CD14-positive monocyte (primary cell): ENCODE measurements at places on chromosomes 11 and 22.

- no peak for DNase-seq
These were observed 318.7 kb downstream of the CADM1 start for GRCh38 chr11:115185507-115185906.

- DNase-seq = peak; percentile 5
These were observed 52.8 kb upstream of the CCDC188 start for GRCh38 chr22:20203552-20204201.

- DNase-seq = no peak
These were observed 28.8 kb downstream of the WNT7B start for GRCh38 chr22:45948081-45948648.

DNA sequence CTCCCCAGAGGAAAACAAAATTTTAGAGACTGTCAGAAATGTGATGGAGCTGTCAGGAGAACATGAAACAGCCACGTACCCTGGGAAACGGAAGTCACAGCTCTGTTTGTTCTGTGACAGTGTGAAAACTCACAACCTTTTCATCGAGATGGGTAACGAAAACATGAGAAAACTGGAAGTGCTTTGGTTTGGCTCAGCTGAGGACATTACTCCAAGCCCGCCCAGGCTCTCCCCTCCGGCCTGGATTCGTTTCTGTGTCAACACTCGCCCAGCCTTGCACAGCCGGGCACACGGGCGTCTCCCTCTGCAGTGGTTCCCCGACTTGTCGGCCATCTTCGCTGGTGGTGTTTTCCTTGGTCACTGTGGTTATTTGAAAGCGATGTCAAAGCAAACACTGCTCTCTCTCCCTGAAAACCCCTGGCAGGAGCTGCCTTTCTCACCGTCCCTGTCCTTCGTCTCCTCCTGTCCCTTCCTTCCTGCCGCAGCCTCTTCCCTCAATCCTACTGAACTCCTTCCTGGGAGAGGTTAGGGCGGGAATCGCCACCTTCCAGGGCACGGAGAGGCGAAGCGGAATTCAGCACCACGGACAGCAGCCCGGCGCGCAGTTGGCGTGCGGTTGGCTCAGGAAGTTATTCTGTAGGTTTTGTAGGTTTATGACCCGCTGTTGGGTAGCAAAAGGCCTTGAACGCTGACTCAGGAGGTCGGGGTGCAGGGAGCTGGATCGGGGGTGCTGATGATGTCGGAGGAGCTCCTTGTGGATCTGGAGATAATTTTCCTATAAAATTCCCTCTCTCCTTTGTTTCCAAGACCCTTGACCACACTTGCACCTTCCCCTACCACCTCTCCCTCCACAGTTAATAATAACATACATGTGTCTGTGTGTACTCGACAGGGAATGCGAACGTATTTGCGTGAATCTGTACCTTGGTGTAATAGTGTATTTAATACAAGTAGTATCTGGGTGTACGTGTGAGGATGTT, 13.1 kb upstream of the RPS19BP1 start:
- DNase-seq = no peak
